ENCODE measurements at places on chromosomes 4 and X.
A peak's percentile ranks its signal among the peaks of the same experiment; 100 is the strongest.

GRCh38 chrX:9825129-9825790 lies 39.0 kb downstream of the SHROOM2 start:
- no peak for DNase-seq

- no peak for DNase-seq
Observed at GRCh38 chrX:19344661-19345060, 934 bp downstream of the PDHA1 start.

DNA sequence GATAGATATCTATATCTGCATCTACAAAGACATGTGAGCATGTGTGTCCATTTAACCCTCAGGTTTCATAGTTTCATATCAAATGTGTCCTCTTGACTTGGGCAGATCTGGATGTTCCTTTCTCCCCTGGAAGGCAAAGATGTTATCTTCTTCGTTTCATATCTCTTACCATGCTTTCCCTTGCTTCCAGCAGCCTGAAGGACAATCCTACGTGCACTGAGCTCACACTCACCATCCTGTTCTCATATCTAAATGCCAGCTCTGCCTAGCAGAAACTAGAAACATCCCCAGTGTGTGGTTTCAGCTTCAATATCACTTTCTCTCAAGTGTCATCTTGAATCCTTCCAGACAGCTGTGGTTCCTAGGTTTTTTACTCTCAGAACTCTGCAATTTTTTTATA lies 66.2 kb downstream of the ZAR1 start:
- DNase-seq = no peak

DNA sequence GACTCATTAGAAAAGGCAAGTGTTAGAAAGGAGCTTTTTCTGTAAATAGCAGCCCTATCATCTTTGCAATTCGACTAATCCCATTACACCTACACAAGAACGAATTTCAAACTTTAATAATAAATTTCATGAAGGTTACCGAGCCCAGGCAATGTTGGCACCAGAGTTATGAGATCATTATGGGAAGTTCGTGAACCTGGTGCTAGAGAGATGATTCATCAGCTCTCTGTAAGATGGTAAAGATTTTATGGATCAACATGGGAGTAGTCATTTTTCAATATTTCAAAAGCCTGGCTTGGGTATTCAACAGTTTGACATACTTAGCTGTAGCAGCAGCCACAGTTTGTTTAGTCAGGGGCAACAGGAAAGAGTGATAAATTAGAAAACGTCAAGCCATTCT lies 35.8 kb downstream of the AMELX start:
- no peak for DNase-seq

DNA sequence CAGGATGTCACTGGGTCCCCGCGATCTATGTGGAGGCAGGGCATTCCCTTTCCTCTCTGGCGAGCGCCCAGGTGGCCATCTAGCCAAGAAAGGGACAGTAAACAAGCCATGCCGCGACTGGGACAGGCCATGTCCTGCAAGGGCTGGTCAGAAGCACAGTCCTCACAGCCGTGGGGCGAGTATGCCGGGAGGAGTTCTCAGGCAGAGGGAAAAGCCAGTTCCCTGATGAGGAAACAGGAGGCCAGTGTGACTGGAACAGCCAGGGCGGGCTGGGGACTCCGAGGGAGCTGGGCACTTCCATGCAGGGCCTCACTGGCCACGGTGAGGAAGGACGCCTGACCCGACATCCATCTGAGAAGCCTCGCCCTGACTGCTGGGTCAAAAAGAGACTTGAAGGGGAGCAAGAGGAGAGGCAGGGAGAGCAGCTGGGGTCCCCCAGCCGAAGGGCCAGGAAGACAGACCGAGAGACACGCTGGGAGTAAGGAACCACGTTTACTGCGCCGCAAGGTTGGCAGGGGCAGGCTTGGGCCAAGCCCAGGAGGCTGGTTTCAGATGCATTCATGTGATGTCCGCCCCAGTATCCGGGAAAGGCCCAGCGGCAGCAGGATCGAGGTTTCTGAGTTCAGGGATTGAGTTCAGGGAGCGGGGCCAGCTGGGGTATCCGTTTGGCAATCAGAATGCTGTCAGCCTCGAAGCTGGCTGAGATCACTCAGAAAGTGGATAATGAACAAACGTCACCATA lies 15.0 kb downstream of the CFAP99 start:
- no peak for DNase-seq

- DNase-seq = no peak
Observed at GRCh38 chr4:87835197-87835596, 2.4 kb downstream of the MEPE start.

DNA sequence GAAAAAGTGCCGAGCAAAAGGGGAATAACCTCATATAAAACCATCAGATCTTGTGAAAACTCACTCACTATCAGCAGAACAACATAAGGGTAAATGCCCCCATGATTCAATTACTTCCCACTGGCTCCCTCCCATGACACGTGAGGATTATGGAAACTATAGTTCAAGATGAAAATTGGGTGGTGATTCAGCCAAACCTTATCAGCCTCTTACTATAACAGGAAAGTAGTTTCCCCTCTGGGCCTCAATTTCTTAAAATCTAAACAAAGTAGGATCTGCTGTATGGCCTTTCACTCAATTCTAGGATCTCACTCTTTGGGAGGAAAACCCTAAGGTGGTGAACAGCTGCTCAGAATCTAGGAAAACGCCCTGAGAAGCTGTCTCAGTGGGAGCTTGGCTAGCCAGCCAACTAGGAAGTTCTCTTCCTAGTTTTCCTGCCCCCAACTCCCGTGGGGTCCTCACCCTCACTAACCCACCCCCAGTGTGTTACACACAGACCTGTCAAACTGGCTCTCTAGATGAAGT lies 1017.1 kb upstream of the HS3ST1 start:
- DNase-seq = no peak

- no peak for DNase-seq
Observed at GRCh38 chrX:80917919-80918318, 108.2 kb upstream of the BRWD3 start.

DNA sequence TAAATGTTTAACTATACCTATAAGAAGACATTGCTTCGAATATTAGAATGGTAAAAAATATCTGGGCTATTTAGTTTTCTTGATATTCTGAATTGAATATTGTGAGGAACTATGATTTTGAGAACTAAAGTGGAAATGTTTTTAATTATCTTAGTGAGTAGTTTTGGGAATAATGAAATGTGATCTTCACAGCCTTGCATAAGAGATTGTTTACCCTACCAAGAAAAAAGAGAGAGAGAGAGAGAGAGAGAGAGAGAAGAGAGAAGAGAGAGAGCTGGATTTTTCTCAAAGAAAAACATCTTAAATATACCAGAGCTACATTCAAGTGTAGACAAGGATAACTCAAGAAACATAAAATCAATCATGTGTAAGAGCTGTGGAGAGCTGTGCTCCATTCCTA lies 148.7 kb upstream of the MAD2L1 start:
- no peak for DNase-seq

DNA sequence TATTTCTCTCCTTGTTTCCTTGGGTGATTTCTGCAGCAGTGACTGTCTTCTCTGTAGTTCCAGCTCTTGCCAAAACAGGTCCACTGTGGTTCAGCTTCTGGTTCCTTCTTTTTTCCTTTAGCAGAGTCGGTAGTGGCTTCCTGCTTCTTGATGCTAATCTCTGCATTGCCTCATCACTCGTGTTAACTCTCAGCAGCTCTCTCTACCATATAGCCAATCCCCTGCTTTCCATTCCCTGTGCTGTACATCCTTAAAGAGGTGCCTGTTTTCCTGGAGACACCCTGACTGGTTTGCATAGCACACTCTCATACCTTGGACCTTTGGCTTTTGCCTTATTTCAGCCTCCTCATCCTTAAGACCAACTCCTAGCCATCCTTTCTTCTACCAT lies 191.2 kb upstream of the LNX1 start:
- DNase-seq = no peak

DNA sequence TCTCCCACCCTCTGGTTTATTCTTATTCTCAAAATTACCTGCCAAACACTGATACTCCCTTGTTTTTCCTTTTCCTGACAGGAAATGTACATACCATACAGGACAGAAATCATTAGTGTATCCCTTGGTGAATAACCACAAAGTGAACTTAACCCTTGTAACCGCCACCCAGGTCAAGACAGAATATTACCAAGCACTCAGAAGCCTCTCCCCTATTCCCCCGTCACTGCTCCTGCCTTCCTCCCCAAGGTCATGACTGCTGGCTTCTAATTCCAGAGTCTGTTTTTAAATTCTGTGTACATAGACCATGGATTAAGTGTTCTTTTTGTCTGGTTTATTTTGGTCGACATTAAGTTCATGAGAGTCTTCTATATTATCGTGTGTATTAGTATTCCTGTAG lies 37.7 kb downstream of the HTT start:
- DNase-seq = no peak

DNA sequence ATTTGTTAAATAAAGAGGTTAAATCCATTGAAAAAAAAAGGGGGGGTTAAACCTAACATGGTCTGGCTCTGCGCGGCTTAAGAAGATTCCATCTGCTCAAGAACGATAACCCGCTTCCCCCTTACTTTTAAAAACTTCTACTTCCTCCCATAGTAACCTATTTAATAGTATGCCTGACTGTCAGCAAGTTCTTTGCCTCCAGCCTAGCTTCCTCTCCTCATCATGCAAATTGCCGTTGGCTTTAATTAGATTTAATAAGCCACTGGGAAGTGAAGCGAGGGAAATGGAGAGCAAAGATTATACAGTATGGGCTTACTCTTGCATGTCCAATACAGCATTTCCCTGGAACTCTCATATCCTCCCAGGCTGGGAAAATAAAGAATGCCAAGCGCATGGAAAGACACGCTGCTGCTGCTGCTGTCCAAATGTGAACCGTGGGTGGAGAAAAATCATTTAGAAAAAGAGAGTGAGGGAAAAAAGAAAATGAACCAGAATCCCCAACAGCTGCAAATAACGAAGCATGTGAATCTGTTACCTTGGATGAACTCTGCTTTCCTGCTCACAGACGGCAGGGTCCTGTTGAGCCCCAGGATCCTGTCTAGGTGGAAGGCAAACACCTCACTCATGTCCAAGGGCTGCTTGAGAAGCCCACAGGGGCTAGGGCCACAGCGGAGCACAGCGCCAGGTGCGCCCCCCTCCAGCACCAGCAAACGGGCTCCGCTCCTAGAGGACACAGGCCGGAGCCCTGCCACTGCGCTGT lies 2.7 kb downstream of the GASK1B start:
- DNase-seq = no peak

GRCh38 chrX:105168577-105168976 lies 51.9 kb downstream of the TEX13A start:
- DNase-seq = no peak

DNA sequence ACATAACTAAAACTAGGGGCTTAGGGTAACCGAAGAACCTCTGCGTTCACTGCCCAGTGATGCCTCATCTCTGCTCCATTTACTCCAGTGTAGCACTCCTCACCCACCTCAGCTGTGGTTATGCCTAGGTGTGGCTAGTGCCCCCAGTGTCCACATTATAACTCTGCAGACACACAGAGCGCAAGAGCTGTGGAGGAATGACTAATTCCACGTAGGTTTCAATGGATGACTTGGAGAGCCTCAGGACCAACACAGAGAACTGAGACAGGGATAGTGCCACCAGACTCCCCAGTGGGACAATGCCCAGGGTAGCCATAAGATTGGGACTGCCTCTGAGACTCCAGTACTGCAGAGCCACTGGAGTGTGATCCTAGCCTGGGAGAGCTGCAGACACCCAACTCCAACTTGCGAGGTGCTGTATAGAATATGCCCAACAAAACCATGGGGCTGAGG lies 542.4 kb upstream of the DIPK2B start:
- DNase-seq = no peak

DNA sequence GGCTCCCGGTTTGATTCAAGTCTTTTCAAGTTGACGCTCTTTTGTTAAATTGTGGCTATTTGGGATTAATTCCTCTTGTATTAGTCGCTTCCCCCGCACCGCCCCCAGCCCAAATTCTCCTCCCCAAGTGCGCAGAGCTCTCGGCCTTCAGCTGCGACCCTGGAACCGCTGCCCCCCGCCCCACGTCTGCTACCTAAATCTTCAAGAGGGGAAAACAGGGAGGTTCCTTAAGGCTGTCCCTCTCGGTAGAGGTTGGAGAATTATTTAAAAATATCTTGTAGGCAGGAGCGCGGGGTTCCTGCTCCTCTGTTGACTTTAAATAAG lies 860 bp upstream of the RPS6KA3 start:
- DNase-seq = no peak

DNA sequence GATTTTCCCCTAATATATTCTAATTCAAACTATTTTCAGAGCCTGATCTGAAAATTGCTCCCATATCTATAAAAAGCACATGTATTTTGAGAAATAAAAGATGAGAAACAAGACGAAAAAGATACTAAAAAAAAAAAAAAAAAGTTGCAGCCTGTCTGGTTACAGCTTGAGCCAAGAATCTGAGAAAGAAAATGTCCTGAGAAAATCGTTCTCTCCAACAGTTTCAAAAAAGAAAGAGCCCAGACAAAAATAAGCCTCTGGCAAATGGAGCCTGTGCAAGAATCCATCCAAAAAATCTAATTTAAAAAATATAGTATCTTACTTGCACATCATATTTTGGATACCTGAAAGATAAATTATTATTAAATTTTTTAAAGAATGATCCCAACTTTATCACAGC lies 163.0 kb upstream of the TBL1X start:
- no peak for DNase-seq

DNA sequence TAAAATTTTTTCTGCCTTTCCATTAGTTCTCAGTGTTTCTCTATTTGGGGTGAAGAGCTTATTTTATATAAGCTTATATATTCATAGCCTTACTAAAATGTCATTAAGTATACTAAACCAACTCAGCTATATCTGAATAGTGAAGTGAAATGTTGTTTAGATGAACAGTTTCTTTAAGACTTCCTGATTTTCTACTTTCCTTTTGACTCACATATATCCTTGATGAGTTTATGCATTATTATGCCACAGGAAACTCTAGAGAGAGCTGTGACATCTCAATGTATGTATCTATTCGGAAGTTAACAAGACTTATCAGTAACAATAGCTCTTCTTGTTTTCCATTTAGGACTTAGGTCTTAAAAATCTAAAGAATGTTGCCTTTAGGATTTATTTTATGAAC lies 1491.8 kb upstream of the IGFBP7 start:
- DNase-seq = no peak

DNA sequence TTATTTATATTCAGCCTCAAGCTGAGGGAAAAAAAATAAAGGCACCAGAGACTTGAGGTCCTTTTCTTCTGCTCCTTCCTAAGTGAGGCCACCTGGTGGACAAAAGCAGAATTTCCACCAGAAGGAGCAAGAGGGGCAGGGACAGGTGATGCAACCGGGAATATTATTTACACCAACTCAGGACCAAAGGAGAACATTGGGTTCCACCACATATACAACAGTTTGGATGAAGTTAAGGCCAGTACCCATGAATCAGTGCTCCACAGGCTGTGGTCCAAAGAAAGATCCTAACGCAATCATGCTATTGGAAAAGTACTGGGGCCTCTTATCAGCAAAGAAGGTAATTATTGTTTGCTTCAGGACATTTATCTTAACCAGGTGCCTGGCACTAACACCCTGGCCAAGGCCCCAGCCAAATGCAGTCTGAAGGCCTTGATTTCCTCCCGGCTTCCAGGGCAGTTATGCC lies 57.4 kb downstream of the TSC22D3 start:
- peak; percentile 74 for DNase-seq

- no peak for DNase-seq
Observed at GRCh38 chrX:8579602-8580001, 115.0 kb downstream of the VCX3B start.

- no peak for DNase-seq
Observed at GRCh38 chr4:86007042-86007441, 352.8 kb downstream of the MAPK10 start.

GRCh38 chr4:120025516-120025915 lies 41.1 kb downstream of the MAD2L1 start:
- no peak for DNase-seq

GRCh38 chr4:5797866-5798265 lies 86.9 kb downstream of the EVC start:
- no peak for DNase-seq

GRCh38 chrX:134971926-134972325 lies 18.9 kb upstream of the SMIM10 start:
- DNase-seq = no peak

All from stimulated activated CD4-positive, alpha-beta T cell treated with anti-CD3 and anti-CD28 coated beads, Interleukin-4, amount 100 ng/mL, for 24 hours (primary cell).